ENCODE measurements at places on chromosomes 16 and 17.

- DNase-seq = no peak
Observed at GRCh38 chr16:88132836-88133506, 181.7 kb downstream of the BANP start.

DNA sequence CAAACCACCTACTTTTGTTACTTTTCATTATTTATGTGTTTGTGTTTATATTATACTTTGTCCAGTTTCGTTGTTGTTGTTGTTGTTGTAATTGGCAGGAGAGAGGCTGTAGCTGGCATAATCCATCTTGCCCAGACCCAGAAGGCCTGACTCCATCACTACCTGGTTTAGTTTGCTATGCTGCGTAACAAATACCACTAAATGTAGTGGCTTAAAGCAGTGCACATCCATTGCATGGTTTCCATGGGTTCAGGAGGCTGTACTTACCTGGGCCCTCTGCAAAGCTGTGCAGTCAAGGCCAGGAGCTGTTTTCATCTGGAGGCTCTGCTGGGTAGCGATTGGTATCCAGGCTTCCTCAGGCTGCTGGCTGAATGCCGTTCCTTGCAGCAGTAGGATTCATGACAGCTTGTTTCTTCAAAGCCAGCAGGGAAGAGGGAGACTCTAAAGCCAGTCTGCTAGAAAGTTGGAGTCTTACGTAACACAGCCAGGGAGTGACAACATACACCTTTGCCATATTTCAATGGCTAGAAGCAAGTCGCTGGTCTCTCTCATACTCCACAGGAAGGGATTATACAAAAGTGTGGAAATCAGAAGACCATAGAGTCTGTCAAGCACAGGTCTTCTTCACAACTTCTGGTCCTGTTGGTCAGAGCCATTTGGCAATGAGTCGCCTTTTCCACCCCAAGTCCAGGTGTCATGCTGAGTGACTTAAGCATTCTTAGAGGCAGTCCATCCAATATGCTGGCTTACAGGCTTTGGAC lies 41.1 kb downstream of the TNRC6C start:
- no peak for DNase-seq

DNA sequence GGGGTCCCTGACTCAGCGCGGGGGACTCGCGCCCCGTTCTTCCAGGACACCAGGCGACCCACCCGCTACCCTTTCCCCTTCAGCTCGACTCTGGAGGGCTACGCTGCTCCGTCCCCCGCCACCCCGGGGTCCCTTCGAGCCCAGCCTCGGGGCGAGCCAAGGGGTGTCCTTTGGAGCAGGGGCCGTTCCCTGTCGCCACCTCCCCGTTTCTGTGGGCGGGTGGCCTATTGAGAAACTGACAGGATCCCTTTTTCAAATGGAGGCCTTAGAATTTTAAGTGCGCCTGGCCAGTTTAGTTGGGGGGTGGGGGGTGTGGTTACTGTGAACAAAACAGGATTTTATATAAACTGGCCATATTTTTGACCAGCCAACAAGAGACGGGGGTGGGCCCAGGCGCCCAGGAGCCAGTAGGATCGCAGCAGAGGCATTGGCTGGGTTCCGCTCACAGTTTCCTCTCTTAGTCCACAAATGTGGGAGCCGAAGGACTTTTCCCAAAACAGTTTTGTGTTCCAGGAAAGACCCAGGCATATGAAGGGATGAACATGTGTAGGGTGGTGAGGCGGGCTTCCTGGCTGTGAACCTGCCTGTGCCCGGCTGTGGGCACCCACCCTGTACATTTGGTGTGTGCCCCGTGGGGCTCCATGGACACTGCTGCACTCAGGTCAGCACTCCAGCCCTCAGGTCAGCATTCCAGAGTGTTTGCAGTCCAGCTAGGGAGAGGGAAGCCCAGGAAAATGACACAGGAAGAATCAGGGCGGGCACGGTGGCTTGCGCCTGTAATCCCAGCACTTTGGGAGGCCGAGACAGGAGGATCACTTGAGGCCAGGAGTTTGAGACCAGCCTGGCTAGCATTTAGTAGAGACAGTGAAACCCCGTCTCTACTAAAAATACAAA lies 722 bp upstream of the TIMP2 start:
- no peak for DNase-seq

- no peak for DNase-seq
Observed at GRCh38 chr17:78111727-78112517, 16.6 kb downstream of the TMC6 start.

- DNase-seq = no peak
Observed at GRCh38 chr17:68794636-68795434, 160.4 kb downstream of the ABCA8 start.

DNA sequence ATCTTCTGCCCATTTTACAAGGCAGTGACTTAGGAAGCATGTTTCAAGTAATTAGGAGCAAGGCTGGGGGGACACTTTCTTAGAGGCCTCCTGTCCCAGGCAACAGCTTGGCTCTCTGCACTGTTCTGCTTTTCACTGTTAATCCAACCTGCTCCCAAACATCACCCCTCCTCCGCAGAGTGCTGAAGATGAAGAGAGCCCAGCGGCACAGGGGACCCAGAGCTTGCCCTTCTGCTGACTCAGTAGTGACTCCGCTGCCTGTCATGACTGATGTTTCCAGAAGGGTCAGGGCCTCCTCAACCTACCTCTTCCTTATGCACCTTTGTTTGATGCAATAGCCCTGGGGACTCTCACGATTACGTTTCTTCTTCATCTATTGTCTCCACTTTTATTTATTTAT lies 38.9 kb upstream of the NDRG4 start:
- no peak for DNase-seq

DNA sequence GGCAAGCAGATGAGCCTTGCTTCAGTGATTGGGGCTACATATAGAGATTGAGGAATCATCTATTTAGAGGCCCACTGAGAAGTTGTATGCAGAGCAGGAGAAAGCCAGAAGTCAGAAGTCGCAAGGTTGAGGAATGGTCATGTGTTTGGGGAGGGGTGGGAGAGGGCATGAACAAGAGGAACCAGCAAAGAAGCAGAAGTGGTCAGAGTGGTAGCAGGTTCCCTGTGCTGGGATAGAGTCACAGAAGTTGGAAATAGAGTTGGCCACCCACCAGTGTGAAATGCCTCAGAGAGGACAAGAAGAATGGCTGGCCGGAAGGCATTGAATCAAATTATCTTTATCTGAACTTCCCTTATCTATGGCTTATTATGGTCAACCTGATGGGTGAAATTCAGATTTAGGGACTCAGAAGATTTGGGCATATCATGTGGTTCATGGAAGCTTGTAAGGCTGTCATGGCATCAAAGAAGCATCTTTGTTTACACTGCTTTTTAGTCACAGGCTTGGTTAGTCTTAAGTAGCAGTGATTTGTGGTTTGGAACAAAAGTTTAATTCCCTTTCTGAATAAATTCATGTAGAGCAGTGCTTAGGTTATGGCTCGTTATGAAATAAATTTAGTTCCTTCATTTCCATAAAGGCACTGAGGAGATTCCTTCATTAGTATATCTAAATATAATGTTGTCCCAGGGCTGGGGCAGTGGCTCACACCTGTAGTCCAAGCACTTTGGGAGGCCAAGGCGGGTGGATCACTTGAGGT lies 19.7 kb downstream of the MAP3K3 start:
- no peak for DNase-seq

DNA sequence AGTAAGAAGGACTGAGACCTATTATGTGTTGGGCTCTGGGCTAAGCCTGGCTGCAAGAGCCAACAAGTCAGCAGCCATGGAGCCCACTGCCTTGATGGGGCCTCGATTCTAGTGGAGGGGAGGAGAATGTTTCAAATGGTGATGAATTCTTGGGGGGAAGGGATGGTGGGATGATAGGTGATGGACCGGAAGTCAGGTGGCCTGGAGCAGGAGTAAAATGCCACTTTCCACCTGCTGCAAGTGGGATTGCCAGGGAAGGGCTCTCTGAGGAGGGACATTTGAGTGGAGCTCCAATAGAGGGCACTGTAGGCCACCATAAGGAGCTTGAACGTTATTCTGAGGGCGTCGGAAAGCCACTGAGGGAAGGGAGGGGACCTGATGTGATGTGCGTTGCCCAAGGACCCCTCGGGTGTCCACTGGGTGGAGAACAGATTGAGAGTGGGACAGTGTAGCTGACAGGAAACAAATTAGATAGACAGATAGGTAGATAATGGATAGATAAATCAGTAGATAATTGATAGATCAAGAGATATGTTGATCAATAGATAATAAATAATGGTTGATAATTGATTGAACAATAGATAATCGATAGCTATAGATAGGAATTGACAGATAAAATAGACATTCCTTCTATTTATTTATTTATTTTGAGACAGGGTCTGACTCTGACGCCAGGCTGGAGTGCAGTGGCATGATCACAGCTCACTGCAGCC lies 18.2 kb upstream of the NXPH3 start:
- DNase-seq = no peak

- no peak for DNase-seq
Observed at GRCh38 chr17:57533684-57534305, 211.3 kb downstream of the CCDC182 start.

DNA sequence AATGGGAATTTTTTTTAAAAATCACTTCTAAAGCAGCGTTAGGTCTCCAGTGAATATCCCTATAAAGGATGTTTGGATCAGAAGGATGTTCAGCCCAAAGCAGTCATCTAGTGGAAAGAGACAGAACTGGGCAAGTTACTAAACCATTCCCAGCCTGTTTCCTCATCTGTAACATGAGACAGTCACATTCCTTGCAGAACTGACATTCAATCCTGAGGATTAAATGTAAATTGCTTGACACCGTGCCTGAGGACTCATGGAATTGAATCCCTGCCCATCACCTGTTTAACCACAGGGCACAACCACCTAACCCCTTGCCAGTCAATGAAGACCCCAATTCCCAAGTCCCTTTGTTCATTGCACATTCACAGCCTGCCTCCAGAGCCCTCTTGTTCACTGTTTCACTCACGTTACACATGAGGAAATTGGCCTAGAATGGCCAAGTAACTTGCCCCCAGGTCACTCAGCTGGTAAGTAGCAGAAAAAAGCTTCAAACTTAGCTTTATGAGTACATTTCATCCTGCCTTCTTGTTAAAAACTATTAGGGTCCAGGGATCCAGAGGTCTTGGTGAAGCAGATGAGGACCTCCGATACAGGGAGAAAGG lies 1.4 kb downstream of the CMTM2 start:
- DNase-seq = no peak

DNA sequence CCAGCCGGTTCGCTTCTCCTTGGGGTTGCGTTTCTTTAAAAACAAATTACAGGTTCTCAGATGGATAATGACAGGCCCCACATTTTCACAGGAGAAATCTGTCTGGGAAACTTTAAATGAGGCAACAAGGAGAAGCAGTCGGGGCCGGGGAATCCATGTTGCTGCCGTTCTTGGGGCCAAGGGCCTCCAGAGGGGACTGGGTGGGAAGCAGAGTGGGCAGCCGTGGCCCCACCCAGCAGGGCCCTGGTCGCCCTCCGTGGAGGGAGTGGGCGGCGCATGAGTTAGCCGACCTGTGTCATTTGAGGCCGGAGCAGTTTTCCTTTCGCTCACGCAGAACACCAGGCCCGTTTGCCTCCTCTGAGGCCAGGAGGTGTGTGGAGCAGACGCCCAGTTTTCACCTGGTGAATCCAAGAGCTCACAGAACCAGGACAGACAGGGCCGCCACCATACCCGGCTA lies 207.7 kb upstream of the CIBAR2 start:
- no peak for DNase-seq

DNA sequence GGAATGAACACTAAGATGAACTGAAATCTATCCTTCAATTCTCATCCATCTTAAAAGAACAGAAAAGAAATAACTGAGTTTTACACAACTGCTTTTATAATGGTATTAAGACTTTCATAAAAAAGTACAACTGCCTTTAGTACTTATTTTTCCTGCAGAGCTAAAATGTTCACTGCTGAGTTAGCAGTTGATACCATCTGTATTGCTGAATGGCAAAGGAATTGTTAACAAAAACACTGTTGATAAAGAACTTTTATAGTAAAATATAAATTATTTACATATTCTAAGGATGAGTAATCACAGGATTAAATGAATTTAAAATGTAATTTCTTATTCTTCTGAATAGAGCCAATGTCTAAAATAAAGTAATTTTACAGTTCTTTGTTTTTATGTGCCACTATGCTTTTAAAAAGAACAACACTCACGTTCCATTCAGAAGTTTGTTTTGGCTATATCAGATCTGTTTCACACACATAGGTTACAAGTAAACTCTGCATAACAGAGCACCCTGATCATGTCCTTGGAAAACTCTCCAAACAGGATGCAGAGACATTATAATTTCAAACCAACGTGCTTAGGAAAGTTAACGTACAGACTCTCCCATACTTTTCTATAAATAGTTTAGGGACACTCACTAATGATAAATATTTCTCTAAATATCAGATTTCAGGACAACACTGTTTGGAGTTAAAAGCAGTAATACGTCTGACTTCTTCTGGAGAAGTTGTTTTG lies 151.1 kb downstream of the ITFG1 start:
- no peak for DNase-seq

GRCh38 chr16:138049-138417 lies 440 bp downstream of the NPRL3 start:
- DNase-seq = peak; percentile 11

DNA sequence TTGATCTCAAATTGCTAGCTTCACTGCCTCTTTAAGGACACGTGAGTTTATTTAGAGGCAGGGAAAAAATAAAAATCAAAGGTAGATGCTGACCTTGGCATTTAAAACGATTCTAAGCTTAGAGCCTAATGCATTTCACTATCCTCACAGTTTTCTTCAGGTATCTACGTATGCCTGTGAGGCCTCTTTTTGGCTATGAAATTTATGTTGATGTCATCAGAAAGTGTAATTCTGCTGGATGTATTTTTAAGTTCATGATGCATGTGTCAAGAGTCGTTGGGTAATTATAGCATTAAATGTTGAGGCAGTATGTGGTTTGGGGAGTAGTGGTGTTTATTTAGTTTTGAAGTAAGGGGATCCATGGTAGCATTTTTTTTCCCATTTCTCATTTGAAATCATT lies 4.2 kb upstream of the KRTAP3-2 start:
- DNase-seq = no peak

DNA sequence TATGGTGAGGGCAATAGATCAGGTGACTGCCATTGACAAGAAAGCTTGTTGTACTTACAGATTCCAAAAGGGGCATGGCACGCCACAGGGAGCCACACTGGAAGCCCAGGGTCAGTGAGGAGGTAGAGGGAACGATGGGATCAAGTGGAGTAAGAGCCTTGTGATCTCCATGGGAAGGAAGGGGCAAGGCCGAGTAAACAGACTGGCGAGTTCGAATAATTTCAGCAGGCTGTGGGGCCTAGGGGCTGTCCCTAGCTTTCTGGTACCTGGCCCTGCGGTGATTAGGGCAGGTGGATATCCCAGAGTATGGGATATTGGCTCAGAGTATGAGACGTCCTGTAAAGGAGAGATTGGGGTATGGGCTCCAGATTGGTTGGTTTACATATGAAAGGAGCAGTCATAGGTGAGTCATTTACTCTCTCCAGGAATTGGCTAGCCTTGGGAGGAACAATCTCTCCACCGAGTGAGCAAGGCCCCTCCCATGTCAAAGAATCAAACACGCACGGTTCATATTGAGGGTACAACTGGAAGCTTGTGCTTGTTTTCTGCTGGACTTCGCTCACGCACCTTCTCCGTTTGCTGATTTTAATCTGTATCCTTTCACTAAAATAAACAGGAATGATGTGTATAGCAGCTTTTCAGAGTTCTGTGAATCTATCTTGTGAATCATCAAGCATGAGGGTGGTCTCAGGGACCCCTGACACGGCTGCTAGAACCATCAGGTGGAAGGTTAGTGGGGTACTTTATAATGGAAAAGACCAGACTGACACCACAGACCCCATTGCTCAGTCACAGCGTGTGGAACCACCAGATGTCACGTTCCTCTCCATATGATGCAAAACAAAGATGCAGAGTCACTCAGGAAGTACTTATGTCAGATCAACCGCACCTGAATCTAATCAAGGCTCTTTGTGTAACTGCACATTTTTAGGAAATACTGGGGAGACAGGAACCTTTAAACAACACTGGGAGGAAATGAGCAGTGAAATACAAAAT lies 27.9 kb downstream of the GABARAPL2 start:
- DNase-seq = no peak

GRCh38 chr16:85330694-85331188 lies 218.5 kb upstream of the CIBAR2 start:
- peak; percentile 27 for DNase-seq

All from T-helper 1 cell (primary cell).